Effector memory CD8-positive, alpha-beta T cell (primary cell): ENCODE measurements at places on chromosomes 7 and 10.

DNA sequence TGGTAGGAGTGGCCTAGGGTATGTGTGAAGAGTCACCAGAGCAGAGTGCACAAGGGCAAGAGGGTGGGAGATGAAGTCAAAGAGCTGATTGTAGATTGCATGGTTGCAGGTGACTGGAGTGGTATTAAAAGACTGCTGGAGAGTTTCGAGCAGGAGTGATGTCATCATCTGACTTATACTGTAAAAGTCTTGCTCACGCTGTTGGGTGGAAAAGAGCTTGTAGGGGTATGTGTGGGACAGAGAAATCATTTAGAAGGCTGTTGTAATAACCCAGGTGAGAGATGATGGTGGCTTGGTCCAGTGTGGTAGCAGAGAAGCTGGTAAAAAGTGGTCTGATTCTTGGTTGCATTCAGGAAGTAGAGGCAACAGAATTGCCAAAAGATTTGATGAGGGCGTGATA is 184.1 kb downstream of the ABCA13 start:
- no peak for DNase-seq

DNA sequence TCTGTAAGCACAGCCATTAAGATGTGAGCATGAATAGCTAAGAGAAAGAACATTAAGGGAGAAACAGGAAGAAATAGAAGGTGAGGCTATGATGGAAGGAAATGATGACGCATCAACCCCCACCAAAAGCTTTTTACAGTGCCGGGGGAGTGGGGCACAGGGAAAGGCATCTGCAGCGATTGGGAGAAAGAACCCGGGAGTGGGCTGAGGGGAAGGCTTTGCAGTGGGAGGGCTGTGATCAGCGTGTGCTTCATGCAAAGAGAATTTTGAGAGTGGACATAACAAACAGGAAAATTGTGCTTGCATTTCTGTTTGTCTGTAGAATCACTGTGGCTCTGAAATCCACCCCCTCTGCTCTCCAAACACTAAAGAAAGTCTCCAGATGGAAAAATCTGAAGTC is 250.8 kb downstream of the KCNMA1 start:
- no peak for DNase-seq

GRCh38 chr10:113108194-113108835 is 158.3 kb downstream of the TCF7L2 start:
- peak; percentile 21 for DNase-seq

DNA sequence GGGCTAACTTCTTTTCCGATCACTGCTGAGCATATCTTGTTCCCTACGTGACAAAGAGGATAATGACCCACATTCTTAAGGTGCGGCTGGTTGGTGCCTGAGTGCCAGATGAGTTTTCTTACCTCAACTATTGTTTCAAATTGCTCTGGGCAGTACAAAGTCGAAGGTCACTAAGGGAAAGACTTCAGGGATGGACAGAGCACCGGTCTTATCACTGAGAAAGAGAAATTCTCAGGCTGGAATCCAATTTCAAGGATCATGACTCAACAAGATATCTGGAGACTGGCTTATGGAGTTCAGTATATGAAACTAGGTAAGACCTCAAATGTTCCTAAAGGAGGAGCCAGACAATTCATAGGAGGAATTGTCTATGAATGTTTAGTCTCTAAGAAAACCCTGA is 780.3 kb downstream of the SUGCT start:
- DNase-seq = no peak

GRCh38 chr7:44515590-44516268 is 25.3 kb upstream of the NUDCD3 start:
- DNase-seq = no peak

DNA sequence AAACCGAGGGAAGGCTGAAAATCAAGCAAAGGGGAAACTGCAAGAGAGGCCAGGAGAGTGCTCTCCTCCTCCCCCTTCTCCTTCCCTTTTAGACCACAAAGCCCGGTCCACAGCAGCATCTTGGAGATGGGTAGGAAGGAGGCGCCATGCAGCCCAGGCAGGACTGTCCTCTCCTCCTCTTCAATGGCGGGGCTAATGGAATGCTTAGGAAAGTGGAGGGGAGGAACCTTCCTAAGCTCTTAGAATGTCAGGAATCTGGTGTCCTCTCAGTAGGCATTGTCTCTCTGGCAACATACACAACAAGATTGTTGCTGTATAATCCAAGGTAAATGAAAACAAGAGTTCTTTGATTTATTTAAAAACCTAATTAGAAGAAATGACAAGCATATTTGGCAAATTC is 185.1 kb downstream of the DGKI start:
- no peak for DNase-seq

- no peak for DNase-seq
These were observed 27.0 kb upstream of the ZPBP start for GRCh38 chr7:50119815-50120637.

DNA sequence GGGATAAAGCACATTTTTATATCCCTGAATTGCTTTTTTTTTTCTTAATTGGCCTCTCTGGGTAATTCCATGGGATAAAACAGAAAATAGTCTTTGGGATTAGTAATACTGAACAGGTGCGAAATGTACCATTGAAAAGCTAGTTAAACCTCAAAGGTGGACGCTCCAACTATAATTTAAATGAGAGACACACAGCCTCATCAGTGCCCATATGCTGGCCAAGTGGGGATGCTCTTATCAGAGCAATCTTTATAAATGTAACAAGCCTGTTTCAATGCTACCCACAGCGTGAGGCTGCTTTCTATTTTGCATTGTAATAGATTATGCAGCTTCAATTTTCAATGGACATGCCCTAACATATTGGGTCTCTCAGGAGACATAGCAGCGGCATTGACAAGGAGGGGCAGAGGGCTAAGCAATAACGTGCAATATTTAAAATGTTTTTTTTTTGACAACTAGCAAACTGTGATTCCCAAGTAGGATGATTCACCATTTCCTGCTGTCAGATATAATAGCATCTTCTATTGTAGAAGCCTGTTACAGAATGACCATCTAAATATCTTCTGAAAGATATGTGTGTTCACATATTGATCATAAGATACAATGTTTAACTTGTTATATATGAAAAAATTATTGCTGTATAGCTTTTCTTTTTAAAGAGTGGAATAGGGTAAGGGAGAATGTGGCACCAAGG is 91.3 kb upstream of the BET1 start:
- no peak for DNase-seq

- no peak for DNase-seq
These were observed 134.7 kb upstream of the RHOBTB1 start for GRCh38 chr10:61078542-61079275.

DNA sequence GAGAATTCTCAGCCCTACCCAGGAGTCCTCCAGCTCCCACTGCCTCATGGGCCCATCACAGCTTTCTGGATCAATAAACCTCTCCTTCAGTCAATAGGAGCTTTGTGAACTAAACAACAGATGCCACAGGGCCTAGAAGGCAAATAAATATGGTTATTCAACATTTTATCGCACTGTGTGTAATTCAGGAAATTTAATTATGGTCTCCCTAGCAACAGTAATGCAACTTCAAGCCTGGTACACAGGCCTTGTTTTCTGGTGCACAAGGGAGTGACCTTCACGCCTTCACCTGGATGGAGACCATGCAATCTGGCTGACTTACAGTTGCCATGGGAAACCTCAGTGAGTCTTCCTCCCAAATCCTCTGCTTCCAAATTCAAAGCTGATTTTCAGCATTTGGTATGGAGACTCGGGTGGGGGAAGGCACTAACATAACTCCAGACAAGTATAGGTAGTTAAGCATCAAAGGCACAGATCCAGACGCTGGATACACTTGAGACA is 441.0 kb upstream of the NPVF start:
- no peak for DNase-seq

DNA sequence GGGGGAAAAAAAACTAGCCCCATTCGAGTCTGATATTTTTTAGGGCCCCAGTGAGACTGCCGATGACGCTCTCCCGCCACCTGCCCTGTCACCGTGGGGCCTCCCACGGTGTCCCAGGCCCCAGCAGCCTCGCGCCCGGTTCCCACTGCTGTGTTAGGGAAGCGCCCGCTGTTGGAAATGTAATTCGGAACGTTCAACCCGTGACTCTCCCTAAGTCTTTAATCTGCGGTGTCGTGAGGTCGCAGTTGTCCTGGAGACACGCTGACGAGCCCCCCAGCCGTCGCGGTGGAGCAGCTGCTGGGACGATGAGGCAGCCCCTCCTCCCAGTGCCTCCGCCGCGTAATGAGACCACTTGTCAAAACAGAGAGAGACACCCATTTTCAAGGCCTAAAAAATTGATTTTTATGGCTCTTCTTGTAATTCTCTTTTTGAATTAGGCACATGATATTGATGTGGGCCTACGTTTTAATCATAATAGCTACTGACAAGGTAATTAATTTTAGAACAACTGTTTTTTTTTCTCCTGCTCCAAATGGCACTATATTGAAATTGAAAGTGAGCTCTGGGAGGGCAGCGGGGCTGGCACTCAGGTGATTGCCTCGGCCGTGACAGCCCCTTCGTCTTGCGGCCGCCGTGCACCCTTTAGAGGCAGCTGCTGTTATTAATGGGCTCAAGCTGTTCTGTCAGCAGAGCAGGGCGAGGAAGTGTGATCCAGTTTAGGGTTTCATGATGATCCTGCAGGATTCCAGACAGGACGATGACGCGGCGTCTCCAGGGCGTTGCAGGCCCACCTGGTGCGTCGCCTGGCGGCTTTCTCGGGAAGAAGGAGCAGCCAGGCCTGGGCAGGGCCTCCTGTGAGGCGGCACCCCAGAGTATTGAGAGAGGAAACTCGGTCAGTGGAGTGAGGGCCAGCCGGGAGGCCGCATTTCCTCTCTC is 63.3 kb downstream of the NKX6-2 start:
- no peak for DNase-seq

GRCh38 chr10:36717118-36717517 is 408.3 kb upstream of the ANKRD30A start:
- no peak for DNase-seq

- DNase-seq = no peak
These were observed 11.7 kb upstream of the VIM start for GRCh38 chr10:17216217-17216900.

- DNase-seq = no peak
These were observed 112.4 kb upstream of the FZD8 start for GRCh38 chr10:35754519-35754918.

- DNase-seq = no peak
These were observed 87.1 kb upstream of the AFAP1L2 start for GRCh38 chr10:114491419-114491818.

- DNase-seq = no peak
These were observed 47.2 kb downstream of the KIF11 start for GRCh38 chr10:92640107-92640506.

DNA sequence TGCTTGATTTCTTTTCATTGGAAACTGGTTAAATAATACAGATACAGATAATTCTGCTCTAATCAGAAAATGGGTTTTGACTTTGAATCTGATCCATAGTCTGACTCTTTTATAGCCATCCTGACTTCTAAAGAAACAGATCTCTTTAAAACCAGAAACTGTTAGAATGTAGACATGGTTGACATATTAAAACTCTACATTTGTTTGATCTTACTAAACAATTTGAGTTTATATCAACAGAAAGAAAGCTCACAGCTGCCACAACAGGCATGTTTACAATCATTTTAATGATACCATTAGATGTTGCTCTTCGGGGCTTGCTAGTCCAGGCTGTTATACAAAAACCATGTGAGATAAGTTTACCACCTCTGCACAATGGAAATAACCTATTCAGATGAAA is 193.0 kb upstream of the SEMA3A start:
- DNase-seq = no peak

- no peak for DNase-seq
These were observed 91.0 kb downstream of the GNAT3 start for GRCh38 chr7:80420876-80421275.

DNA sequence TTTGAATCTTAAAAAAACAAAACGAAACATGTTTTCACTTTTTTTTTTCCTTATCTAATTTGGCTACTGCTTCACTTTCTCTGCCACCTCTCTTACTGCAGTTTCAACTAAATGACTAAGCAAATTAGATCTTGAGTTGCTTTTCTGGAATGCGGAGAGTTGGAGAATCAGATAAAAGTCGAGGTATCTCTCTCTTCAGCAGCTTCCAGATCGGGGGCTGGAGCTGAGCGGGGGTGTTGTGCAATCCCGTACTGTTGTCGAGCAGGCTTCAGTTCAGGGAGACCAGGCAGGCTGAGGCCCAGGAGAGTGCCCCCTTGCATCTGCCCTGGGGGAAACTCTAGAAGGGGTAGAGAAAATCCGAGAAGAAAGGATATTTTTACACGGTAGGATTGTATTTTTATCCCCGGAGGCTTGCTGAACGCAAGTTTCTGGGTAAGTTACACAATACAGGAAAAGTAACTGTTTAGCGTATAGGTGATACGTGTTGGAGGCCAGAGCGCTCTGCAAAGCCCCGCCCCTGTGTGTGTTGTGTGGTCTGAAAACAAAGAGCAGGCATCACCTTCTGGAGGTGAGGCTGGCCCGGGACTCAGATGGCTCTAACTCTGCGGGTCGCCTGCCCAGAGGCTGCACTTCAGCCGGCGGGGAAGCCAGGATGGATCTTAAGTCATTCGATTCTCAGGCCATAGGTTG is 116.6 kb downstream of the KLF6 start:
- DNase-seq = peak; percentile 61

DNA sequence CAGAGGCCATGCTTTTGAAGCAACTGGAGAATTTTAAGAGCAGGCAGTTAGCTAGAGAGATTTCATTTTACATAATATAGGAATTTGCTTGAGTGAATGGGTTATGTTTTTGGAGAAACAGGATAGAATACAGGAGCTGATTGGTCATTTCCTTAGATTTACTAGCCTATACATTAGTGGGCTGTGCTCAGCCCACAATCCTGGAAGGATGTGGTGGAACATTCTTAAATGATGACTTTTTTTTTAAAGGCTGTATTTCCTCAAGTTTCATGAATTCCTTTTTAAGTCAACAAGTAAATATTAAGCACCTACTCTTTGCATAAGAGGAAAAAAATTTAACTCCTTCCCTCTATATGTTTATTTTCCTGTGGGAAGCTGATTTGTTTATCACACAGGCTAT is 314.4 kb upstream of the BMPER start:
- DNase-seq = no peak

DNA sequence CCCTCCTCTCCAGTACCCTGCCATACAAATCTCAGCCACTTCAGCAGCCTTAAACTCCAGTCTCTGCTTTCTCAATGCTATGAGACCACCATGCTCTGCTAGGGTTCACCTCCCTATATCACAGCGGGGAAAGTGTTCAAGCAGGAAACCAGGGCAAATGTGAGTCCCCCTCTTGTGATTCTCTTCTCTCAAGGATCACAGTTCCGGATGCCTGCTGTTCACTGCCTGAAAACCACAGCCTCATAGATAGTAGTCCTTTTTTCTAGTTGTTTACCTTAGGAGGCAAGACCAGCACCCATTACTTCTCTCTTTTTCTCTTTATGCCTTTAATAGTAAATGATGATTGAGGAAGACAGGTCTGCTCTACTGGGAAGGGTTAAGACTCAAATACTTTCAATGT is 100.8 kb downstream of the SGMS1 start:
- DNase-seq = no peak

DNA sequence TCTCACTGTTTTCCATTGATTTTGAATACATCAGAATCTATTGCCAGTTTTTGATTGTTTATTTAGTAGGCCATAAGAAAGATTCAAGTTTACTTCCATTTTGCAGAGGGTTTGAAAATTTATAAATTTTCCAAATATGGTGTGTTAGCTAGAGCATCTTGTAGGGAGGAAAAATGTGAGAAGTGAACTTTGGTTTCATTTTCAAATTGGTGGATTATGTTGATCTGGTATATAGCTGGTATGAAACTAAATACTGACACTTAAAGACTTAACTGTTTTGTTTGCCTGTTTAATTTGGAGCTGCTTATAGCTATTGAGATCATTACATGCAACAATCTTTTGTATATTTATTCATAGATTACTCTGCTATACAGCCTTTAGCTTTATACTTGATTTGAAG is 108.1 kb downstream of the ADAM22 start:
- no peak for DNase-seq

- DNase-seq = no peak
These were observed 69.7 kb upstream of the LRRC18 start for GRCh38 chr10:49009199-49009979.

- no peak for DNase-seq
These were observed 280.9 kb downstream of the LRMDA start for GRCh38 chr10:75712242-75712880.
